ENCODE measurements at places on chromosomes 2 and 18. TPM values are rescaled to one million over a fixed set of nuclear protein-coding genes. Genes with fewer than 3 reads are reported as not detected.

GRCh38 chr2:120546048-120546864 lies 189.4 kb upstream of the GLI2 start:
- H3K27ac ChIP-seq = no peak overlapping the region
- no peaks in the 10 kb centered on the region for H3K4me1 ChIP-seq
- no peak overlapping the region for H3K4me3 ChIP-seq
- no peaks in the 10 kb centered on the region for H3K36me3 ChIP-seq
- DNase-seq = no peak

TMX3 gene
- 27.9 TPM for polyA plus RNA-seq

DNA sequence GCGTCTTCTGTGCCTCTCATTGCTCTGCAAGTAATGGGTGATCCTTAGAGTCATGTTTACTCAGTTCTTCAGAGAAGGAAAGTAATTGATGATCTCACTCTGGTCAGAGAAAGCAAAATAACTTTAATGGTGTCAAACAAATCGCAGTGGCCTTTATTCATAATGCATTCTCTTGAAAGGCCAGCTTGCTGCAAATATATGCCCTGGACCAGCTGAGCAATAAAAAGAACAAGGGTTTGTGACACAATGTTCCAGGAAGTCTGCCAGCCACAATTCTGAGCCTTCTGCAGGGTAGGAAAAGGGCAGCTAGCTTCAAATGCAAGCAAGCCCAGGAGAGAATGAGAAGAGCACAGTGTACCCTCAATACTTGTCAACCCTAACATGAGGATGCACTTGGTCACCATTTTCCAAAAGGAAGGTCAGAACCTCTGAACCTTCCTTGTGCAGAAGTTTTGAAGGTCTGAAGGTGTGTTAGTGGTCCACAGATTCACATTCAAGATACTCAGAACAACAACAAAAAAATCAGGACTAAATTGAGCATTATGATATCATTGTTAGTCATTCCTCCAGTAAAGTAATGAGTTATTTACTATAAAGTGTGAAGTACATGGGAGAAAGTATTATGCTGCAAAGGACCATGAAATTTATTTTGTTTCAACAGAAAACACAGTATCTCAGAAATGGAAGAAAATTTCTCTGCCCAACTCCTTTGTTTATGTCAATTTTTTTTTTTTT lies 355.6 kb downstream of the PAX3 start:
- DNase-seq = no peak
- H3K4me3 ChIP-seq = no peak overlapping the region
- H3K36me3 ChIP-seq = no peaks in the 10 kb centered on the region
- H3K27ac ChIP-seq = no peak overlapping the region
- no peaks in the 10 kb centered on the region for H3K27me3 ChIP-seq

DNA sequence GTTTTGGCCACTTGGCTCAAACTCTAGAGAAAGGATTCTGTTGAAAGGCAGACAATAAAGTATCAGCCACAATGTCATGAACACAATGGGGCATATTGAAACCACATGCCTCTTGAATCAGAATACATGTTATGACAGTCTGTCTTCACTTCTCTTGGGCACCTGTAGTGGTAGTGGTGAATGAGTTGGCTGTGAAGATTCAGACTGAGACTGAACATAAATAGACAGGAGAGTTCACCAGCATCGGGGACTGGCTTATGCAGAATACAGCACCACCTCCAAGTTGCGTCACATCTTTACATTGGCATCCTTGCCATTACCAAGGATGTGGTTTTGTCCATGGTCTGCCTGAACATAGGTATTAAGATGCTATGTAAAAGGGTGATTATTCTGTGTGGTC lies 336.8 kb downstream of the MYCN start:
- no peak overlapping the region for H3K27ac ChIP-seq
- H3K4me3 ChIP-seq = no peak overlapping the region
- no peak for DNase-seq
- H3K4me1 ChIP-seq = no peaks in the 10 kb centered on the region
- no peaks in the 10 kb centered on the region for H3K27me3 ChIP-seq
- H3K36me3 ChIP-seq = no peaks in the 10 kb centered on the region

TMEFF2 gene
- not detected for polyA plus RNA-seq

- H3K27me3 ChIP-seq = no peaks in the 10 kb centered on the region
- no peak overlapping the region for H3K4me3 ChIP-seq
- DNase-seq = no peak
- peak overlapping the region; percentile 31 for H3K27ac ChIP-seq
- H3K36me3 ChIP-seq = no peaks in the 10 kb centered on the region
Measured at GRCh38 chr2:170221317-170222288, 43.7 kb downstream of the MYO3B start.

DNA sequence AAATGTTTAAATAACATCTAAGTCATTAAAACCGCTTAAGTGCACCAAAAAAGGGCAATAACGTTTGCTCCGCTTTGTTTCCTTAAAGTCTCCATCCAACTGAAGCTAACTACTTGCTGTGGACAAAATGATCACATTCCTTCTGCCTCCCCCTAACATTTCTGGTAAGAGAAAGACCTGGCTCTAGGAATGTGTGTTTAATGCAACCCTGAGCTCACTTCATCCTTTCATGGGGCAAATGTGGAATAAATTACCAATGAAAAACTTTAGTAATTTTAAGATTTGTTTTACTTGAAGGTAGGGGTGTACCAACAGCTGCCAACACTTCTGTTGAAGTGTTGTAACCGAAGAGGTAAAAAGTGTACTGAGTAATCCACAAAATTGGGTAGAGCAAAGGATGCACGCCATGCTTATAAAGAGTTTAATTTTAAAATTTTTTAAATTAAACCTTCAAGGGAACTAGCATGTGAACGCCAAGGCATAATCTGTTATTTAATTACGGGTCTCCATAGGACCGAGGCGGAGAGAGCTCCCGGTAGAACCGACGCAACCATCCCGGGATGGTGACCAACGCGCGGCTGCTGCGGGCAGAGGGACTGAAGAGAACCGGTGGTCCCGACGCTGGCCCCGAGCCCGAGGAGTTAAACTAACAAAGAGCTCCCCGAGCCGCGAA lies 1.1 kb downstream of the HNRNPLL start:
- H3K27me3 ChIP-seq = no peaks in the 10 kb centered on the region
- peak overlapping the region; percentile 74 for H3K4me3 ChIP-seq
- H3K36me3 ChIP-seq = no peaks in the 10 kb centered on the region
- H3K4me1 ChIP-seq = peaks cover 6% of the 10 kb centered on the region
- no peak overlapping the region for H3K27ac ChIP-seq

DNA sequence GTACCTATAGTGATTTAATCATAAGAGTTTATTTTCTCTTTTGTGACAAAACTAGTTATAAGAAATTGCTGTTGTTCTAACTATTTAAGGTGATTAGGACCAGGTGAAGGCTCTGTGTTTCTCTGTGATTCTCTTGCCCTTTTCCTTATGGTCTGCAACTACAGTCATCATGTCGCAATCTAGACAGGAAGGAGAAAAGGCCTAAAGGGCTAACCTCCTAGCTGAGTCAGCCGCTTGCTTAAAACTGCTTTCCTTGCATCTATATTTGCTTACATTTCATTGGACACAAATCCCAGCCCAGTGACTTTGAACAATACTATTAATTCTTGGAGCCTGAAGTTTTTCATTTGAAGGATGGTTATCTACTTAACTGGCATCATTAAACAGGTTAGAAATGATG lies 93.1 kb downstream of the PIK3C3 start:
- H3K36me3 ChIP-seq = peaks cover 10% of the 10 kb centered on the region
- H3K27me3 ChIP-seq = no peaks in the 10 kb centered on the region
- no peak overlapping the region for H3K27ac ChIP-seq
- DNase-seq = no peak

GRCh38 chr2:228599781-228600180 lies 418.3 kb upstream of the SPHKAP start:
- no peak for DNase-seq
- H3K36me3 ChIP-seq = no peaks in the 10 kb centered on the region
- H3K4me3 ChIP-seq = no peak overlapping the region
- H3K27me3 ChIP-seq = no peaks in the 10 kb centered on the region
- no peak overlapping the region for H3K27ac ChIP-seq
- no peaks in the 10 kb centered on the region for H3K4me1 ChIP-seq

FAM228A gene
- not detected for polyA plus RNA-seq

DNA sequence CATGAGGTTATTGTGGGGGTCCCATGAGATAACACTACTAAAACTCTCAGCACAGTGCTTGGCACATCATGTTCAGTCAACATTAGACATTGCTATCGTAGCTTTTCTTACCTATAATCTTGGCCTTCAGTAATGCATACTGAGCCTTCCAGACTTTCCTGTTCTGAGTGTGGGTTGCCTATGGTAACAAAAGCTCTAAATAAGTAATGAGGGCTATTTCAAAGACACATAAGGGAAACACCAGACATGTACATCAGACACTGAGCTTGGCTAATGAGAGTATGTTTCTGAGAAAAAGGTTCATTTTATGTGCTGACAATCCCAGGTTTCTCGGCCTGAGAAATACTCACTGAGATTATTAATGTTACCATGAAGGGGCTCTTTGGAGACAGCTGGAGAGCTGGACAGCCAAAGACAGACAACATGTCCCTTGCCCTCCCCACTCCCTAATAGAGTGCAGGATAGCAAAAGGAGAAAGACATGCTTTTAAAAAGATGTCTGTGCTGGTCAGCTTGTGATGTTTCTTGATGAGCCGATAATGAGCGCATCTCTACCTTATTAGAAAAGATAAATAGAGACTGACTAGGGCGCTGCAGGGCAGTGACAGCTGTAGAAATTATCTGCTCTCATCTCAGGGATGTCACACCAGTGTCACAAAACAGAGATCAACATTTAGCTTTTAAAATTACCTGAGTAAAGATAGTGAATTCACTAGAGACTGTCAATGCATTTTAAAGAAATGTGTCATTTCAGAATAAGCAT lies 25.4 kb downstream of the POLE4 start:
- H3K27ac ChIP-seq = no peak overlapping the region
- no peaks in the 10 kb centered on the region for H3K4me1 ChIP-seq
- no peak for DNase-seq
- no peak overlapping the region for H3K4me3 ChIP-seq

CABYR gene
- polyA plus RNA-seq = 2.1 TPM

- H3K27ac ChIP-seq = no peak overlapping the region
- H3K4me3 ChIP-seq = no peak overlapping the region
- H3K36me3 ChIP-seq = no peaks in the 10 kb centered on the region
- DNase-seq = no peak
- H3K4me1 ChIP-seq = no peaks in the 10 kb centered on the region
Measured at GRCh38 chr18:75134611-75134975, 74.3 kb downstream of the PTGR3 start.

GRCh38 chr2:106130251-106130998 lies 63.7 kb downstream of the UXS1 start:
- no peak overlapping the region for H3K4me3 ChIP-seq
- H3K36me3 ChIP-seq = peaks cover 4% of the 10 kb centered on the region
- H3K27me3 ChIP-seq = no peaks in the 10 kb centered on the region
- H3K4me1 ChIP-seq = no peaks in the 10 kb centered on the region

- H3K36me3 ChIP-seq = no peaks in the 10 kb centered on the region
- no peaks in the 10 kb centered on the region for H3K4me1 ChIP-seq
- H3K27me3 ChIP-seq = no peaks in the 10 kb centered on the region
- DNase-seq = no peak
Measured at GRCh38 chr2:107595749-107596148, 230.9 kb upstream of the RGPD4 start.

- DNase-seq = no peak
- H3K4me1 ChIP-seq = no peaks in the 10 kb centered on the region
- H3K27ac ChIP-seq = no peak overlapping the region
- H3K36me3 ChIP-seq = no peaks in the 10 kb centered on the region
- no peaks in the 10 kb centered on the region for H3K27me3 ChIP-seq
Measured at GRCh38 chr18:62118328-62118727, 68.5 kb downstream of the PIGN start.

DNA sequence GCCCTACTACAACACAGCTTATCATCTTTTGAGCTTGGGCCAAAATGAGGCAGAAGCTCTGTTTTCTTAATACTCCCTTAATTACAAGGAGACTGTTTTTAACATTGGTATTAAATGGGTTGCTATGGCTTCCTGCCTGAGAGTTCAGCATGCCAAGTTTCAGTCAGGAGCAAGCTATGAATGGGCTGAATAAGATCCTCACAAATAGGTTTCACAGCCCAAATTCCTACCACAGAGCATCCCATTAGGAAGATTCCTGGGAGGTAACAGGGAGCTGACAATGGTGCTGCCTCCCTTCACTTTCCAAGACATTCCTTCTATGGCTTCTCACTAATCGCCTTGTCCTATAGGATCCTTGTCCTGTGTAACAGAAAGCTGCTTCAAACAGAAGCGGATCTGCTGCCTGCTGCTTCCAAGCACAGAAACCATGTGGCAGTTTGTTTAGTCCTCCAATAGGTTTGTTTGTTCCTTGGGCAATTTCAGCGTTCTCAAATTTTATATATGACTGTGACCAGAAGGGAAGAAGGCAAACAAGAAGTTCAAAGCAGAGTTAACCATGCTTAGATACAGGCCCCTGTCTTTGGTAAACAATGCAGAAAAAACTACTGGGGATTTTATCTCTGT lies 70.9 kb downstream of the NCKAP5 start:
- no peak overlapping the region for H3K4me3 ChIP-seq
- no peak overlapping the region for H3K27ac ChIP-seq
- H3K36me3 ChIP-seq = no peaks in the 10 kb centered on the region
- no peak for DNase-seq
- H3K4me1 ChIP-seq = no peaks in the 10 kb centered on the region
- no peaks in the 10 kb centered on the region for H3K27me3 ChIP-seq

DNA sequence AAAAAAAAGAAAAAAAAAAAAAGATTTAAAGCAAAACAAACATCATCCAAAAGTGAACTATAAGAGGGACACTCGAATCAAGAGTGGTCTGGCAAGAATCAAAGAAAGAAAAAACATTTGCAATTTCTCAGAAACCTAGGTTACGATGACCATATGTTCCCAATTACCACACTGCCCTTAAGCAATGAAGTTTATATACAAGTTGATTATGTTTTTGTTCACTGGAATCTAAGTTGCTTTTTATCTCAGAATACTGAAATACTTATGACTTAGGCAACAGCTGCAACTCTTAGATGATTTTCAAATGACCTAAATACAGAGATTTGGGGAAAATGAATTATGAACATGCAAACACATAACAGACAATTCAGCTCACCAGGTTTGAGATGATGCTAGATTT lies 597.1 kb upstream of the CHAC2 start:
- no peaks in the 10 kb centered on the region for H3K36me3 ChIP-seq
- no peak overlapping the region for H3K4me3 ChIP-seq
- DNase-seq = no peak
- H3K4me1 ChIP-seq = no peaks in the 10 kb centered on the region
- H3K27me3 ChIP-seq = no peaks in the 10 kb centered on the region

GRCh38 chr2:230319211-230319862 lies 7.7 kb upstream of the SP140L start:
- peaks cover 3% of the 10 kb centered on the region for H3K36me3 ChIP-seq
- no peaks in the 10 kb centered on the region for H3K27me3 ChIP-seq
- DNase-seq = peak; percentile 60
- H3K4me1 ChIP-seq = peaks cover 27% of the 10 kb centered on the region
- no peak overlapping the region for H3K4me3 ChIP-seq

ASB18 gene
- polyA plus RNA-seq = not detected

- H3K27ac ChIP-seq = no peak overlapping the region
- peaks cover 26% of the 10 kb centered on the region for H3K4me1 ChIP-seq
- no peak for DNase-seq
- H3K36me3 ChIP-seq = no peaks in the 10 kb centered on the region
Measured at GRCh38 chr2:85861650-85862049, 27.1 kb downstream of the ST3GAL5 start.

GRCh38 chr2:128384956-128385355 lies 66.3 kb upstream of the HS6ST1 start:
- H3K27ac ChIP-seq = no peak overlapping the region
- H3K4me1 ChIP-seq = no peaks in the 10 kb centered on the region
- DNase-seq = no peak
- no peak overlapping the region for H3K4me3 ChIP-seq
- no peaks in the 10 kb centered on the region for H3K27me3 ChIP-seq

LOXHD1 gene
- not detected for polyA plus RNA-seq

UBXN4 gene
- polyA plus RNA-seq = 125 TPM

- H3K4me1 ChIP-seq = peaks cover 6% of the 10 kb centered on the region
- H3K27me3 ChIP-seq = no peaks in the 10 kb centered on the region
- no peak overlapping the region for H3K27ac ChIP-seq
- H3K4me3 ChIP-seq = no peak overlapping the region
- no peak for DNase-seq
- no peaks in the 10 kb centered on the region for H3K36me3 ChIP-seq
Measured at GRCh38 chr18:56853961-56854360, 202.8 kb downstream of the WDR7 start.

Data from GM12878 (cell line).